Ammon's horn (tissue), 1 donor: ENCODE measurements at places on chromosomes 12 and 14.

DNA sequence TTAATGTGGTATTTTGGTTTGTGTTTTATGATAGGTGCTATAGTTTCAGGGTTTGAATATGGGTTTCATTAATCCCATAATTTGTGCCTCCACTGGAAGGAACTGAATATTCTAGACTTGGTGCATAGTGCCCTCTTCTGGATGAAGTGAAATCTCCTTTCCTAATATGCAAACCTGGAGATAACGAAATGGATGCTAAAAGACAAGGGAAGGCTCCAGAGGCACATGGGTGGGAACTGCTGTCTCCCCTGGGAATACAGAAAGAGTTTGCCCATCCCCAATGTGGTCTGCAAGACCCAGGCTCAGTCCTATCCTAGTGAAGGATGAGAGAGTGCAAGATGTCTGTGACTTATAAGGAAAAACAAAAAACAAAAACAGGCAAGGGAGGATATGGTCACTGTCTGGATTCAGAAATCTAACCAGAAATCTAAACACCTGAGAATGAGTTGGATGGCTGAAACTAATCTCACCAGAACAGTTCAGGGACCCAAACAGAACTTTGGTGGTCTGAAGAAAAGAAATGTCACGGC is 142.3 kb upstream of the TMPO start:
- peak; percentile 59 for DNase-seq

DNA sequence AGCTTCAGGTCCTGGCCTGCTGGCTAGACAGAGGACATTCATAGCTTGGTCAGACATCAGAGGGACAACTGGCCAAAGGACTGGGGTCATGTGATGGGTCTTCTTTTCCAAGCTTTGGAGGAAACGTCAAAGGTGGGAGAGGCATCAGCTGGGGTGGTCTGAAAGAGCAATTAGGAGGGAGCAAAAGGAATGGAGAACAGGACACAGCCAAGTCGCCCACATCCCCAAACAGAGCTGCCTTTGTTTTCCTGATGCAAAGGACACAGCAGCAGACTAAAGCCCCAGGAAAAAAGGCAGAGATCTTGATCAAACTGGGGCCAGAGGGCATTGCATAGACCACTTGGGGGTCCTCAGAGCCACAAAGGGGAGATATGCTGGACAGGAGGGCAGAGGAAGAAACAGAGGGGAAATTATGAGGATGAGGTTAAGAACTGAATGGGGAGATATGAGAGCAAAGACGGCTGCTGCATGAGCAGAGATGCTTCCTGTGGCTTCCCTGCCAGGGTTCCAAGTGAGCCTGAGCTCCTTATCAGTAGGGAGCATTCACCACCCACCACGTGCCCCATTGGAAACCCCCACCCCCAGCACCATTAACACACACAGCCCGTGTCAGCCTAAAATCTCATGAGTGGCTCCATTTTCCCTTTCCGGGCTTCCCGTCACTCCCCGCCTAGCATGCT is 62.4 kb downstream of the ANO2 start:
- no peak for DNase-seq

- DNase-seq = no peak
These were observed 494.5 kb downstream of the TMEM132D start for GRCh38 chr12:129409281-129409680.

DNA sequence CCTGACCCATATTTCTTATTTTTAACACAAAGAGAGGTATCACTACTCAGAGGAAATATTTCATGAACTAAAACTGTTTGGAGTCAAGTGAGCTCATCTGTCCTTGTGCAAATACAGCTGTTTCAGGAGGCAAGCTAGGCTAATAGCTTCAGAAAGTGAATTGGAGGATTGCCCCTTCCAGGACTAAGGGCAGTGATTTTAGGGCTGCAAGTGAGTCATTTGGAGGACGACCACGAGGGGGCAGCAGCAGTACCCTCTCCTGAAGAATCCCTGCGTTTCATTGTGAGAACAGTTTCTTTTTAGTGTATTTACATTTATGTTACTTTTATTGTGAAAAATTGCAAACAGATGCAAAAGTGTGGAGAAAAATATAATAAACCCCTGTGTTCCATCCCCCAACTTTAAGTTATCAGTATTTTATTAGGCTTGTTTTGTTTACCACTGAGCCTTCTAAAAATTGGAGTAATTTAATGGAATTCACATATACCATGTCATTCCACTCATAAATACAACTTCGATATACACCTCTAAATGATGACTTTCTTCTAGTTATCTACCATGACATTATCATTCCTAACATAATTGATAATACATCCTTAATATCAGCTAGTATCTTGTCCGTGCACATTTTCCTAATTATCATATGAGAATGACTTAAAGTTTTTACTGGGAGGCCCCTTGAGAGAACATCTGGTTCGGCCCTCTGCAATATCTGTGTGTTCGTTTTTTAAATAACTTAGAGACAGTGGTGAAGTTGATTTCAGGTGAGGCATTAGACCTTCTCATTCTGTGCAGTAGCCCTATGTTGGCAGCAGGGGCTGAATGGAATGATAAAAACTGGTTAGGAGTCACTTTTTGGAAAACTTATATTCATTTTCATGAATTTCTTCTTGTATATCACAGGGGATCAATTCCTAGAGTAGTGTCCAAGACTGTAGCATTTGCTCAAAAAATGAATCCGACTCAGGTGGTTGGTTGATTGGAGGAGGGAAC is 13.7 kb downstream of the FOXJ2 start:
- DNase-seq = peak; percentile 87

DNA sequence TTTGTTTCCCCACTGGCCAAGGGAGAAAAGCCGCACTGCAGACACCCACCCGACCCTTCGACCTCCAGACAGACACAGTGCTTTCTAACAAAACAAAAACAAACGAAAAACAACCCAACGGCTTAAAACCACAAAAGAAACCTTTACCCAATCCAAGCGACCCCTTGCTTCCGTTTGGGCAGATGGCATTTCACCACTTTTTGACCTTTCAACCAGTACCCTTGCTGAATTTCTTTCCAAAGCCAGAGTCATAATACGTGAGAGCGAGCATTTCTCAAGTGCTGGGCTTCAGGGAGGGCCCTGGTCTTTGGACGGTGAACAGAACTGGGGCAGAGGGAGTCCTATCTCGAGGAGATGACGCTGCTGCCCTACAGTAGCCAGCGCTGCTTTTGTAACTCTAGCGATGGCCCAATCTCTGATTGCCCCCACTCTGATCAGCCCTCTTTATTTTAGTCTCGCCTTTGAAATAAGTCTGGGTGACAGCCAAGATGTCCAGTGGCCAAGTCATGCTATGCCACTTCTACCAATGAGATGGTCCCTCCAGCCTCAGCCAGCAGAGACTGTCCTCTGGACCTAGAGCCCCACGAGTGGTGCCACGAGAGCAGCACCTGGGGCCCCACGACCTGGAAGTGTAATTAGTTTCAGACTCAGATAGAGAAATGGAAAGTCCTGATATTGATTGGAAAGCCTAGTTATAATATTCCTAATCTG is 21.9 kb upstream of the ADIPOR2 start:
- no peak for DNase-seq

DNA sequence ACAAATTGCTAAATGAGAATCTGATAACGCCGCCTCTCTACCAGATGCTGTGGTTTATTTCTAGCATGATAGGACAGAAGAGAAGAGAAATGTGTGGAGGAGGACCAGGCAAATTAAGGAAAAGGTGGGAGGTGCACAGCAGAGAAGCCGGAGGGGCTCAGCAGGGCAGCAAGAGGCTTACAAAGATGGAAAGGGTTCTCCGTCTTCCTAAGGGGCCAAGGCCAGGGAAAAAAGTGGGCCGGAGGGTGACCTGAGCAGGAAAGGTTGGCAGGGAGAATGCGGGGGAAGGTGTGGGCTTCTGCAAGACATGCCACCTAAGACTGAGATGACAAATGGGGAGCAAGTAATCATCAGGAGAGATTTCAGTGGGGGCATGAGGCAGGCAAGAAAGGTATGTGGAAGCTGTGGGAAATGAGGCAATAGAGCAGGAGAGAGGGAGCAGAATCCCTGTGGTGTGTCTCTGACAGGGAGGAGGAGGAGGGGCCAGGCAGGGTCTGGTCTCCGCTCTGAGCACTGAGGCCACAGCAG is 18.7 kb downstream of the MANSC1 start:
- DNase-seq = peak; percentile 58
